ENCODE measurements at places on chromosomes 13 and 19.

- no peak for DNase-seq
Measured at GRCh38 chr19:23283925-23284324, 33.7 kb upstream of the ZNF724 start.

- DNase-seq: no peak
Measured at GRCh38 chr19:6683971-6684370, 14.0 kb upstream of the TNFSF14 start.

GRCh38 chr13:51329606-51330005 is 9.9 kb upstream of the SERPINE3 start:
- no peak for DNase-seq

- DNase-seq: no peak
Measured at GRCh38 chr19:12015753-12016116, 19.7 kb downstream of the ZNF433 start.

- DNase-seq: no peak
Measured at GRCh38 chr13:112132619-112133018, 65.7 kb downstream of the SOX1 start.

DNA sequence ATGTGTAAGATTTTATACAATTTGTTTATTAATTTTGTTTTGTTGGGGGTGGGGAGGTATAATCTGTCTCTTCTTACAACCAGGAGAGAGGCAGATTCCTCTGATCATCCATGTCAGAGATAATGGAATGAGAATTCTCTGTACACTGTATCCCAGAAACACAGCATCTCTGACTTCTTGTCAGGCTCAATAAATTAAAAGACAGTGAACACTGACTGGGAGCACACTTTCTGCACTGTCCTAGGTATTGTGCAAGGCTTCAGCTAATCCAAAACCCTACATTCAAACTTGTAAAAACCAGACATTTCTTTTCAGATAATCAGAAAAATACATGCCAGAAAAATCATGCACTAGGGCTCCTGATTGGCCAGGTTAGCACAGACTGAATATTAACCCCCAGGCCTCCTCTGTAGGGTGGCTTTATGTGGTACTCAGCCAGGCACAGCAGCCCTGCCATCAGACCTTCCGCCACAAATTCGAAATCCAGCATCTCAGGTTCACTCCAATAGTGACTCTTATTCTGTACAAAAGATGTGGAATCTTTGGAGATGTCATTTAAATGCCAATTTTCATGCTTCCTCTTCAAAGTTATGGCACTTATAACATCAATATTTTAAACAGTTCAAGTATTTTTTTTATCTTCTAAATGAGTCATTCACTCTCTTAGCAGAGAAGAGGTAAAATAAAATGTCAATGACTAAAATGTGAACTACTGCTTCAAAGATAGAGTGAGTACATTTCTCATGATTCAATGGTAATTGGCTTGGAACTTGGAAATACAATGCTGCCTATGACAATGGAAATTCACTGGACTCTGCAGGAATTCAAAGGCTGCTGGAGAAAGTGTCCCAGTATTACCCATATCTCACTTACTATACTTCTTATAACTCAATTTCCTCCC is 211.5 kb downstream of the KLF12 start:
- DNase-seq: no peak

DNA sequence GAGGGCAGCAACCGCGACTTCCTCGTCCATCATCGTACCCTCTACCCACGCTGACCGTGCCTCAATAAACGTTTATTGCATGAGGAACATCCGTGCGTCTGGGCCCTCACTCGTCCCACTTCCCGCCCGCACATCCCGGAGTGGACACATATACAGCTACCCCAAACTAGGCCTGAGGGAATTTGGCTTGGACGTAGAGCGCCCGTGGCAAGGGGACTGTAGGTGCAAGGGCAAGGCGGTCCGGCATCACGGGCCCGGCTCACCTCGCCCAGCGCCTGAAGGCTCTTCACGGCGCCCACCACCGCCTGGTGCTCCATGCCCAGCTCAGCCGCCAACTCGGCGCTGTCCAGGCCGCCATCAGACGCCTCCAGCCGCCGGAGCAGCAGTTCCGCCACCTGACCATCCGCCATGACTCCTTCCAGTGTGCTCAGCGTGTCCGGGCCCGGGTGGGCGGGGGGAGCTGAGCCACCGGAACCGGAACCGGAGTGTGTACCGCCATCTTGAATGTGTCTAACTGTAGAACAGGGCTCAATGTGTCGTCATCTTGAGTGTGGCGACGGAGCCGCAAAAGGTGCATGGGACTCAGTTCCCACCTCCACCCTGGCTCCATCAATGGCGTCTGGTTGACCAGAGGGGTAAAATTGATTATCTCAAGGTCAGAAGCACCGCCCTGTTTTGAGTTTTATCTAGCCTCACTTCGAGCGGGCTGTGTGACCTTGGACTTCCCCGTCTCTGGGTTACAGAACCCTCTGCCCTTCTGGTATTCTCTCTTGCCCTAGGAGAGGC is at the start of gene FARSA:
TSS of gene FARSA (minus strand) at position 425 of the 786 bp plus-strand sequence. CDS start at position 410, 15 bp downstream.
- DNase-seq: peak; percentile 95

All from caudate nucleus (tissue), 63 donors.